A549 (cell line): ENCODE measurements at places on chromosomes 6 and 20.

DNA sequence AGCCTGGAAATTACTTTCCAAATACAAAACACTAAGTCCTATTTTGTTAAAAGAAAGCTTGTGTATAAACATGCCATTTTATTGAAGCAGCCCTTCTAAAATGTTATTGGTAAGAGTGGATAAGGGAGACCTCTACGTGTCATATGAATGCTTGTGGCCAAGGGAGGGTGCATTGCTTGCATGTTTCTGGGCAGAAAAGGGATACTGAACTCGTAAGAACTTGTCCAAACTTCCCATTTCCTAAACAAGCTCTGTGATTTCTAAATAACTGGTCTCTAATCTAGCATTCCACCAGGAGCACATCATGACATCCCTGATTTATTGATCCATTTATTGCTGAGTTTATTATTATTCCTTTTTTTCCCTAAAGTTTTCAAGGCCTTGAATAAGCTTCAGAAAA is 474.1 kb downstream of the CD109 start:
- no peak for DNase-seq

- DNase-seq, result no peak
Measured at GRCh38 chr6:47690791-47691190, 7.6 kb upstream of the ADGRF4 start.

- DNase-seq, result no peak
Measured at GRCh38 chr6:53943395-53943794, 148.6 kb downstream of the LRRC1 start.

DNA sequence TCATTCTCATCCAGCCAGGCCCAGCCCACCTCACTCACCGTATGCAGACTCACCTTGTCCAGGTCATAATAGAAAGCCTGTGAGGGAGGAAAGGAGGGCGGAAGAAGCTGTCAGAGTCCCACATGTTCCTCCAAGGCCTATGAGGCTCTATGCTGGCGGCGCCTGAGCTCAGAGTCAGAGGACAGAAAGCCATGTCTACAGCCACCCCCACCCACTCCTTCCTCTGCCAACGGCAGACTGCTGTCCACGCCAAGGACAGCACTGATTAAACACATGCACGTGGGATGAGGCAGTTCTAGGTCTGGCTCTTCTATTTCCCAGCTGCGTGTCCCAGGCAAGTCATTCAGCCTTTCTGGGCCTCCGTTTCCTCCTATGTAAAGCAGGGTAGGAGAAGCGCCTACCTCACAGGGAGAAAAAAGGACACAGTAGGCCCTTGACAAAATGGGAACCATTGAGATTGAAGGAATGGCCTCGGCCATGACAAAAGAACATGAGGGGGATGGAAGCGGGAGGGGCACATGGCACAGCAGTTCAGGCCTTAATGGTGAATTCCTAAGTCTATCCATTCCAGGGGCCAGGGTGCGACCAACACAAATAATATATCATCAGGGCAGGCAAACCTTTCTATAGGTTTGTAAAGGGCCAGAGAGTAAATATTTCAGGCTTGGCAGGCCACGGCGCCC is 80.1 kb downstream of the RIPOR3 start:
- DNase-seq, result no peak

DNA sequence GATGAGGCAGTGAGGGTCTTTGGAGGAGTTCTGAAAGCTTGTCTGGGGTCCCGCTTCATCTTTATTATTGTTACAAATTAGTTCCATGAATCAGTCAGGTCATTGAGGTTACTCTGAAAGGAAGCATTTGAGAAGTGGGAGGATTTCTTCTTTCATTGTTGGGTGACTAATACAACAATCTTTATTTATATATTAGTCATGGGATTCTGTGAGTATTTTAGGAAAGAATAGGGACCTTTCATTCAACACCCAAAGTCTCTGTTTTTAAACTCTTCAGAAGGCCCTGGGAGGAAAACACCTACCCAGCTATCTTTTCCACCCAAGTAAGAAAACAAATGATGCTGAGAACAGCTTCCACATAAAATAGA is 98.3 kb downstream of the SOD2 start:
- peak; percentile 10 for DNase-seq

DNA sequence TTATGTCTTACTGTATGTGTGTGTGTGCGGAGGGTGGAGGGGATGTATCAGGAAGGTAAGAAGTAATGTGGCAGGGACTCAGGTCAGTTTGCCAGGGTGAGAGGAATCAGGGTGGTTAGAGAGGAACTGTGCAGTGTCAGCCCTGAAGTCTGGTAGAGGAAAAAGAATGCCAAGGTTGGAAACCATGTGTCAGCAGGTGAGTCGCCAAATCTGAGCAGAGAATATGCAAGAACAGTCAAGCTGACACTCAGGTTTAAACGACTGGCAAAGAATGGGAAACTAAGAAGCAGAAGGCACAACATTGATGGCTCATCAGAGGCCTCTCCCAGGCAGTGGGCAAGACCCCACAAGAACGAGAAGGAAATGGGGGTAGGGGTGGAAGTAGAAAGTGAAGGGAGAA is 107.5 kb upstream of the TBX18 start:
- no peak for DNase-seq

DNA sequence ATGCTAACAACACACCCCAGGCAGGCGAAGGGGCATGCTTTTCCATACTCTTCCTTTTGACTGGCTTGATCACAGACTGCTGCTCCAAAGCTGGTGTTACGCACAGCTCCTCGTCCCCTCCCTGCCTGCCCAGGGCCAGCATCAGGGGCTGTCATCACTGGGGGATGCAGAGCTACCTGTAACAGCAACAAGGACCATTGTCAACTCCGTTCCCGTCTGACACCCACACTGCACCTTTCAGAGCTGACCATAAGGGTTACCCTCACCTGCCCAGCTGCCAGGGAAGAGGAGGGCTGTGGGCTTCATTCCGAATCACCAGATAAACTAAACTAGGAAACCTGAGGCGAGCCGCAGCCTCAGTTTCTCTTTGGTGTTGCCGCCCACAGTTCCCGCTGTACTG is 15.4 kb downstream of the NQO2 start:
- DNase-seq, result no peak

GRCh38 chr6:53437557-53438202 is 88.9 kb upstream of the ELOVL5 start:
- peak; percentile 37 for DNase-seq

GRCh38 chr20:35635652-35636051 is 20.0 kb downstream of the SPAG4 start:
- DNase-seq, result no peak

GRCh38 chr6:52909131-52909530 is 367 bp downstream of the GSTA3 start:
- no peak for DNase-seq

DNA sequence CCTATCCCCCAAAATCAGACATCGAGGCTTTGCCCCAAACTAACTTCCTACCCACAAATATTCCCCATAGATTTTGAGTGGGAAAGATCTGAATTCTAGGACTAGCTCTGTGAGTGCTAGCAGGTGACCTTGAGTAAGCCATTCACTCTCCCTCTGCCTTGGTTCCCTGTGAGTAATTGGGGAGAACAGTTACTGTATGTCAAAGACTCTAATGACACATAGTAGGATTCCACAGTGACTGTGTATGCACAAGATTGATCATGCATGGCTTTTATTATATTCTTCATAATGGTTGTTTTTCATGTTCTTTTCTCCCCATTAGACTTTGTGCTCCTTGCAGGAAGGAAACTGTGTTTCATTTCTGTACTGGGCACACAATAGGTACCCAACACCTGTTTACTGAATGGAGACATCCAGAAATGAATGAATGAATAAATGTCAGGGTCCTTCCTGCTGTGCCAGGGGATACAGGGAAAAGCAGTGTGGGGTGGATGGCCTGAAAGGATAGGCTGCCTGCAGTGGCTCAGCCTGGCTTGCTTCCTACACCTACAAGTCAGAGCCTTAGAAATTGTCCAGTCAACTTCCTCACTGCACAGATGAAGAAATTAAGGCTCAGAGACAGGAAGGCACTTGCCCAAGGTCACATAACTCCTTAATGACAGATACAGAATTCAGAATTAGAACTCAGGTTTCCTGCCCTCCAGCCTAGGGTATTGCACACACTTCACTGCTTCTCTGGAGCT is 901 bp upstream of the TMEM151B start:
- no peak for DNase-seq

DNA sequence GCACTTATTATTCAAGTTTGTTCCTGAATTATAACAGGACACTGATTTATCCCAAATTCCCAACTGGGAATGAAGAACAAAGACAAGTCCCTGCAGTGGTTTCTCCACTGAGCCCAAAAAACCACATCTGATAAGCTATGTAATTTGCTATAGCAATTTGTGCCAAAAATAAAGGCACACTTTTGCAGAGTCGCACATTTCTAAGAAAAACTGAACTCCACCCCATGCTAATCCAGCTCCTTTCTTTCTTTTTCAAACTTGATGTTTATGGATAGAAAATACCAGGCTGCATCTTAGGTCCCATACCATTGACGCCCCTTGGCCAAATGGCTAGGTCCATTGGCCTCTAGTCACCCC is 170.2 kb upstream of the CITED2 start:
- DNase-seq, result no peak

DNA sequence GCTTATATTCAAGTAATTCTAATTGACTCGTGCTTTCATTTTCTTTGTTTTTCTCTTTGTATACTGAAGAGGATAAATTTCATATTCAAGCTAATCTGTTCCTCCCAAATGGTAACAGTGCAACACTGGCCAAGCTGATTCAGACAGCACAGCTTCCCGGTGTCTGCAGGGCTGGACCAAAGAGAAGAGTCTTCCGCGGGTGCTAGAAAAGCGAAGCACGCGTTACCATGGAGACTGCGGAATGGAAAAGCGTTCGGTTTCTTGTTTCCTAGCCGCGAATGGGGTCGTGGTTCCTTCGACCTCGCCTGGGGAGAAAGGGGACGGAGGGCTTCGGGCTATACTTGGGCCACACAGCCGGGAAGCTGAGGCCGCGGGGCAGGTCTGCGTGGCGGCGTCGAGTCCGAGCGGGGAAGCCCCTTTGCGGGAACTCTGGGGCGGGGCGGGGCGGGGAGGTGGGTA is 6.2 kb upstream of the ZNF311 start:
- DNase-seq, result peak; percentile 47
